HCEC 1CT (cell line): ENCODE measurements at places on chromosomes 7 and 10.

DNA sequence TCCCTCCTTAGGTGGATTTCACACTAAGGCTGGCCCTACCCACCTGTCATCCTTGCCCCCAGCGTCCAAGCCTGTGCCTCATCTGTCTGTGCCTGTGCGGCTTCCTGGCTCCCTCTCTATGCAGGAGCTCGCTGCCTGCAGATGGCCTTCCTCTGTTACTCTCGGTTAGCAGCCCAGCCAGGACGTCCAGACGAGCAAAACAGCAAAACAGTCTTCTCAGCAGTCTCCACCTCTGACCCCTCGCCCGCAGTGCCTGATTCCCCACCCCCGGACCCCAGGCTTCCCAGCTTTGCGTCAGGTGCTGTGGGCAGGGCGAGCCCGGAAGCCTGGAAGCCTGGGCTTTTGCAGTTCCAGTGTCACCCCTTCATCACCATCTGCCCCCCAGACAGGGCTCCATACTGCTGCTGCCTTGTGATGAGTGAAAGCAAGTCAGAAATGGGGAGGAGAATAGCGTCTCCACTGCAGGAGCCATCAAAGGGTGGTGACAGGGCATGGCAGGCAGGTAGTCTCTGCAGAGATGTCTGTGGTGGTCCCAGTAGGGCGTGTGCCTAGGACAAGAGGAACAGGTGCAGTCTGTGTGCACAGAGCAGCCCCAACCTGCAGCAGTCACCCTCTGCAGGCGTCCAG, 88.5 kb downstream of the ADCY1 start:
- no peak for DNase-seq

DNA sequence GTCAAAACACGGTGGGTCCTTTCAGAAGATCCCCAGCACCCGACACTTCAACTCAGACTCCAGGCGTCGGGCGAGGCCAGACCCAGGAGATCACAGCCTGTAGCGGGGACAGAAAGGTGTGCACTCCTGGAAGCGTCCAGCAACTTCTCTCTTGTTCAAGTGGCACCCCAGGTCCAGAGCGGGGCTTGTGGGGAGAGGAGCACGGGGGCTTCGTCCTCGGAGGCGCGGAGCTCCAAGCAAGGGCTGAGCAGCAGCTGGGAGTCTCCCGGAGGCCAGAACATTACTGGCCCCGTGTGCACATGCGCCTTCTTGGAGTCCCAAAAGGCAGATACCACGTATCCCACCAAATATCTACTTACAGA, 54.9 kb downstream of the ZRANB1 start:
- DNase-seq: no peak

- DNase-seq: no peak
These were observed 16.6 kb downstream of the WDFY4 start for GRCh38 chr10:48701139-48701901.

- DNase-seq: no peak
These were observed 68.5 kb downstream of the AGK start for GRCh38 chr7:141619745-141620144.

GRCh38 chr7:124689523-124689922, 76.1 kb downstream of the GPR37 start:
- DNase-seq: no peak

GRCh38 chr10:103598654-103599115, 105.2 kb downstream of the NEURL1 start:
- peak; percentile 66 for DNase-seq
